Activated CD4-positive, alpha-beta T cell treated with anti-CD3 and anti-CD28 coated beads, Interleukin-2, amount 10 ng/mL, durations not matched to agents 24 days and 14 days (primary cell): ENCODE measurements at places on chromosomes 5 and 9. TPM values are rescaled to one million over a fixed set of nuclear protein-coding genes. Genes with fewer than 3 reads are reported as not detected.

Gene COMMD10
- total RNA-seq, result 22.2 and 24.4 TPM in 2 replicates

Gene CDHR2
- 0.35 and 0.45 TPM in 2 replicates for total RNA-seq

DNA sequence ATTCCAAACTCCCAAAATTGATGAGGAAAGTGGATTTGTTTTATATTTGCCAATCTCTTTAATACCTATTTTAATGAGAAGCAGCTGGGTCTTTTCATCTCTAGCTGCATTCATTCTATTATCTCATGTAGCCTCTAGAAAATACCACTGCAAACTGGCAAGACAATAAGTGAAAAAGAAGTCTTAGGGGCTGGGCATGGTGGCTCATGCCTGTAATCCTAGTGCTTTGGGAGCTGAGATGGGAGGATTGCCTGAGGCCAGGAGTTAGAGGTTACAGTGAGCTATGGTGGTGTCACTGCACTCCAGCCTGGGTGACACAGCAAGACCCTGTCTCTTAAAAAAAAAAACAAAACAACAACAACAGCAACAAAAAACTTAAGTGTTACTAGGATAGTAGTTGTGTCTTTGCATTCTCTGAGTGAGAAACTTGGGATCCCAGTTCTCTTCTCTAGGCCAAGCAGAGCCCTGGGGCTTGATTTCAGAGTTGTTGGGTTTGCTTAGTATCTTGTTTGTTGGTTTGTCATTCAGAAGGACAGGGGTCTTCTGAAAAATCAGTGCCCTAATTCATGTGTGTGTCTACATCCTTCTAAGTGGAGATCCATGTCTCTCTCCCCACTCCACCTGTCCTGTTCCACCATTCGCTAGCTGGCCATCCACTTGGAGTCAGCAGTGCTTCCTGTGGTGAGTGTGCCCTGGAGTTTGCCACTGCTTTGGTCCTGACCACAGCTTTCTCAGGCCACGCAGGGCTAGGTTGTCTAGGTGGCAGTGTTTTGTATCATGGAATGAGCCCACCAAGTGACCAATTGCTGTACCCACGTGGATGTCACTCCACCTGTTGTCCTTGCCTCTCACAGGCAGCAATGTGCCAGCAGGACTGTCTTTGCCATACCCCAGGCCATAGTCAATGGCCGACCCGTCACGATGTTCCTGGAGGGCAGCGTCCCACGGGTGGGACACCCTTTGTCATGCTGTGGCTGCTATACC, 19.5 kb downstream of the MARCHF6 start:
- no peak for DNase-seq

- DNase-seq, result no peak
Observed at GRCh38 chr9:121743441-121744001, 92.1 kb downstream of the DAB2IP start.

DNA sequence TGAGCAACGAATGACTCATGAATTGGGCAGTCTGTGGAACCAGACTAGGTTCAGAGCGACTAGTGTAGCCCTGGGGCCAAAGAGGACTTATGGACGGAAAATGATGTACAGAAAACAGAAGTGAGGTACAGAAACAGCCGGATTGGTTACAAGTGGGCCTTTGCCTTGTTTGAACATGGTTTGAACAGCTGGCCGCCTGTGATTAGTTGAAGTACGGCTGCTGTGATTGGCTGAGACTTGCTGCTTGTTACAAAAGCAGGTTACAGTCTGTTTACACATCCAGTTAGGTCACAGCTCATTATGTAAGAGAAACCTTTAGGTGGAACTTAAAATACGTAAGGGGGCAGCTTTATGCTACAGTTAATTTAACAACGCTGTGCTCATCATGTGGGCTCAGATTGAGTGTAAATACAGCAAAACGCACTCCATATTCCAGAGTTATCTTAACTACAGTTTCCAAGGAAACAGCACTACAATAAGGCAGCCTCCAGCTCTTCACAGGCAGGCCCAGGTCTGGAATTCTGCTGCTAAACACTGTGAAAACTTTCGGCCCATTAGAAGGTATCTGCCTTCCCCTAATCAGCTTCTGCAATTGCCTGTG, 6.5 kb downstream of the AMACR start:
- DNase-seq, result no peak

DNA sequence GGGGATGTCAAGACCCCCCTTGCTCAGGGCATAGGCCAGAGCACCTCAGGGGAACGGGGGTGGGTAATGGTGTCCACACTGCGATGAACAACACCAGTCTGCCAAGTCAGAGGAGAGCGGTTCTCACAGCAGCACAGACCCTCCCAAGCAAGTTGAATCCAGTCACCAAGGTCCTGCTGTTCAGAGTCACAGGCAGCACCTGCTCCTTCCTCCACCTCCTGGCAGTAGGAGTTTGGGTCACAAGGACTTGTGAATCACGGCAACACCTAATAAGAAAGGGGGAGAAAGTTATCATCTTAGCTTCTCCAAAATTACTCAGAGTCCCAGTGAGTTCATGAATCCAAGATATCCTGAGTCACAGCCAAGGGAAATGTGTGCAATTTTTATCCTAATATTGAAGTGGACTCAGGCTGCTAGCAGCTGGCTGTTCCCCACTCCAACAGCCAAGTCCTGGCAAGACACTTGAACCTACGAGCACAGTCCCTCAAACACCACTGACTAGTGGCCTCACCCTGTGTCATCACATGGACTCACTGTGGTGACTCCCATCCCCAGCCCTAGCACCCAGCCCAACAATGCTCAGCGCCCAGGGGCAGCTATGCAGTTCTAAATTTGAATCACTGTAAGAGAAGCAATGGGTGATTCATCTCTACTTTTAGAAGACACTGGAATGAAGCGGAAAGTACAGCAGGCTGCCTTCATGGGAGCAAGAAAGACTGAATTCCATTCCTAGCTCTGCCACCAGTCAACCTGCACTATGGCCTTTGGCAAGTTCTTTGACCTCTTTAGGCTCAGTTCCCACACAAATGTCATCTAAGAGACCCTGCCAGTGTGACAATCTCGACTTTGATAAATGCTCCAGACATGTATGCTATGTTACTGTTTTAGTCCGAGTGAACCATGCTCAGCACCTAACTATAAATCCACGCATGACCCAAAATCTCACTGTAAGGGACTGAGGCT, 113.7 kb downstream of the KLHL3 start:
- no peak for DNase-seq

GRCh38 chr9:7366121-7366520, 433.5 kb downstream of the DMAC1 start:
- no peak for DNase-seq
